ENCODE measurements at places on chromosomes 5 and 9.

GRCh38 chr9:77019236-77019925 lies at the start of gene FOXB2:
Gene FOXB2, plus strand, starts transcription at chr9:77019655. Its CDS starts 0 bp downstream, at chr9:77019655.
- peak; percentile 40 for DNase-seq

- DNase-seq: no peak
Observed at GRCh38 chr9:34988218-34989002, 1.1 kb upstream of the DNAJB5 start.

GRCh38 chr9:21993893-21994555 lies at the start of gene CDKN2A:
Gene CDKN2A, minus strand, starts transcription at chr9:21994392.
- DNase-seq: peak; percentile 60

DNA sequence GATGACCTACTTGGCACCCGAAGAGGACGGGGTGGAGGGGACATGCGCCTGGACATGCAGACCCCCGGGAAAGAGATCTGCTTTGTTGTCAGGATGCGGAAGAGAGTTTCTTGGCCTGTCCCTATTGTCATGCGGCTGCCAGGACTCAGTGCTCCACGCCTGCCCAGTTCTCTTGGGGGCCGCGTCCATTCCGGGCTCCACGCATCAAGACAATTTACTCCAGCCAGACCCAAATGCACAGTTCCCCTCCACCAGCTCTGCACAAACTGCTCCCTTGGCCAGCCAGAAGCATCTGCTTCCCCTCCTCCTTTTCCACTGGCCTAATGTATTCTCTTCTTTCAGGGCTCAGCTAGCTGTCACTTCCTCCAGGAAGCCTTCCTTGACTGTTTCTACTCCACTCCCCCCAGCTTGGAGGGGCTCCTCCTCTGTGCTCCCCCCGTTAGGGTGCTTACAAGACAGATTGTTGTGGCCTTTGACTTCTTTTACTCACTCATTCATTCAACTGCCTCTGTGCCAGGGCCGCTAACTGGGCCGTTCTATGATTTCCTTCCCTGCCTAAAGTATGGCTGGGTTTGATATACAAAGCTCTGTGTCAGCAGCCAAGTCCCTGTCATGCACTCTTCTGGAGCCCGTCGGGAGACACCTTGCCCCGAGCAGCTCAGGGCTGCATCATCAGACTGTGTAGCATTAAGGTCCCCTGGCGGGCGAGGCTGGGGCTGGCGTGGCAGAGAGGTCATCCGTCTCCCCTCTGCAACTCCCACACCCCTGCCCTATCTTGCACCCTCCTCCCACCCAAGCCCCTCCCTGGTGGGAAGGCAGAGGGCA lies 6.6 kb downstream of the FIBCD1 start:
- DNase-seq: peak; percentile 35

- no peak for DNase-seq
Observed at GRCh38 chr9:38335686-38336085, 56.8 kb upstream of the ALDH1B1 start.

DNA sequence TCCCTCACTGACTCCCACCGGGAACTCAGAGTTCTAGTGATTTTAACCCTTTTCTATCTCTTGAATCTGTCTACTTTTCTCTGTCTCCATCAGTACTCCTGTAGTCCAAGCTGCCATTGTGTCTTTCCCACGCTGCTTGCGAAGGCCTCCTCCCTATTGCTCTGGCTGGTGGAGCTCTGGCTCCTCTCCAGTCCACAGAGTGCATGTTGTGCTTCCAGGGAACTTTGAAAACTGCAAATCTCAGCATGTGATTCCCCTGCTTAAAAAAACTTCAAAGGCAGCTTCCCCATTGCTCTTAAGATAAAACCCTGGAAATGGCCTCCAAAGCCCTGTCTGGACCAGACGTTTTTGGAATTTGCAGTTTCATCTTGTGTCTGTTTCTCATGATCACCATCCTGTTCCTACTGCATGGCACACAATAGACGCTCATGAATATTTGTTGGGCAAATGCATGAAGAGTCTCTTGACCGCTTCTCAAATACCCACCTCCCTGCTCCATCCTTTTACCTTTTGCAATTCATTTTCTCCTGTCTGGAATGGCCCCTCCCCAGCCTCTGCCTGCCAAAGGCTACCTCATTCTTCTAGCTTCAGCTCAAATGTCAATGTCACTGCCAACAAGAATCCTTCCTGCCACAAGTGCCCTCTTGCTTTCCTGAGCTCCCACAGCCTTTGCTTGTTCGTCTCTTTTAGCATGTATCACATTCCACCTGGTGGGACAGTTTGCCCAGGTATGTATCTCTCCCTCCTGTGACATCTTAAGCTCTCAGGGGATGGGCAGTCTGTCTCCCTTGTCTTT lies 293.2 kb downstream of the ARHGAP26 start:
- DNase-seq: no peak

- DNase-seq: no peak
Observed at GRCh38 chr9:107935931-107936330, 446.4 kb upstream of the KLF4 start.

GRCh38 chr9:99178912-99179872 lies 42.5 kb downstream of the ALG2 start:
- no peak for DNase-seq

DNA sequence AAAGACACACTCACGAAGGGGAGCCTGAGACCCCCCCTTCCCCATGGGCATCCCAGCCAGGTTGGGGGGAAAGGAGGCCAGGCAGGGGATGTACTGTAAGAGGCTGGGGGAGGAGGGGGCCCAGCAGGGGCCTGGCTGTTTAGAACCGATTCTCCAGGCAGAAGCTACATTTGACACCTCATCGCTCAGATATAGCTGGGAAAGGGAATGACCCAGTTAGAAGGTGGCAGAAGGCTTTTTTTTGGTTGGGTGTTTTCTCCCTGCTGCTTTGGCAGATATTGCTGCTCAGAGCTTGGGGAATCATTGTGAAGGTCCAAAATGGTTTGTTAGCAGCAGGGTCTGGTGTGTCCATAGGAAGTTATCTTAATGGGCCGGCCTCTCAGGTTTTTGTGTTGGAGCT lies 6.0 kb downstream of the CDX1 start:
- no peak for DNase-seq

DNA sequence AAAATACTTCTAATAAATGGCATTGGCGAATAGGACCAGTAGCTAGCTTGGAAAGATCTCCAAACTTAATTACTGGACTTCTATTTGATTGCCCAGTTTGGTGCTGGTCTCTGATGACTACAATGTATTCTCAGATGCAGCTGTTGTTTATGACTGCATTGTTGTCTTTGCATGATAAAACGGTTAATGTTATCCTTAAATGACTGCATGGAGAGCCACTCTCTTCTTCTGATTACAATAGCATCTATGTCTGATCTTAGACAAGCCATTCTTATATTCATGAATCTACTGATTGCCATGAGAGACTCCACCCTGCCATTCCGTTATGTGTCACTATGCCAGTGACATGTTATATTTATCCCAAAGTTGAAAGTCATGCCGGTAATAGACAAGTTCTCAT lies 42.9 kb upstream of the ERBIN start:
- DNase-seq: no peak

- DNase-seq: no peak
Observed at GRCh38 chr5:73032635-73033034, 76.8 kb downstream of the FCHO2 start.

GRCh38 chr5:139394654-139395566 lies at the start of gene PROB1:
Gene PROB1, minus strand, starts transcription at chr5:139395104. Its CDS starts 23 bp downstream, at chr5:139395081.
- no peak for DNase-seq

- no peak for DNase-seq
Observed at GRCh38 chr5:170257370-170257769, 24.6 kb downstream of the C5orf58 start.

DNA sequence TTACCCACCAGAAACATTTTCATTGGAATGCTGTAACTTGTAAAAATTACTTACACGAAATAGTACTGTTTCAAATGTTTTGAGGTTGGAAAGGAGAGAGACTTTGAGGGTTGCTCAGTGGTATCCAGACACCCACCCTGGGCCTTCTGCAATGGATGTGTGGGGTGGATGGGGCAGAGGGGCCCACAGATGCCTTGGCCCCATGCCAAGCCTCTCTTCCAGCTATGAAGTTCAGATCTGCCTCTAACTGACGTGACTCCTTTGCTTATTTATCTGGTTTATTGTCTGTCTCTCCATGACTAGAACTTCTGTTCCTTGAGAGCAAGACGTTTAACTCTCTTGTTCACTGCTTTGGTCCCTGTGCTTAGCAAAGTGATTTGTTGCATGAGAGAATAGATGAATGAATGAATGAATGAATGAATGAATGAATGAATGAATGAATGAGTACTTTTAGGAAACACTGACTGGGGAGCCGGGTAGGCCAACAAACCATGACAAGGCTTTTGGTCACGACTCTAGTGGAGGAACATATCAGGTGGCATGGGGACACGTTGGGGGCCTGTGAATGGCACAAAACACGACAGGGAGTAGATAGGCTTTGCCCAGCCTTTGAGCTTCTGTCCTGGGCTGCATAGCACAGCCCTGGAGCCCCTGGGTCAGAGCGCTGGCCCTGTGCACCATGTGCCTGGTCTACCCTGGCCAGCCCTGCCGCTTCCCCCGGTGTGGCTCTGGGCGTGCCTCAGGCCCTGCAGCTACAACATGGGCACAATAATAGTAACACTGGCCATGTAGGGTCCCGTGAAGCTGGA lies 31.8 kb downstream of the AK8 start:
- DNase-seq: no peak

DNA sequence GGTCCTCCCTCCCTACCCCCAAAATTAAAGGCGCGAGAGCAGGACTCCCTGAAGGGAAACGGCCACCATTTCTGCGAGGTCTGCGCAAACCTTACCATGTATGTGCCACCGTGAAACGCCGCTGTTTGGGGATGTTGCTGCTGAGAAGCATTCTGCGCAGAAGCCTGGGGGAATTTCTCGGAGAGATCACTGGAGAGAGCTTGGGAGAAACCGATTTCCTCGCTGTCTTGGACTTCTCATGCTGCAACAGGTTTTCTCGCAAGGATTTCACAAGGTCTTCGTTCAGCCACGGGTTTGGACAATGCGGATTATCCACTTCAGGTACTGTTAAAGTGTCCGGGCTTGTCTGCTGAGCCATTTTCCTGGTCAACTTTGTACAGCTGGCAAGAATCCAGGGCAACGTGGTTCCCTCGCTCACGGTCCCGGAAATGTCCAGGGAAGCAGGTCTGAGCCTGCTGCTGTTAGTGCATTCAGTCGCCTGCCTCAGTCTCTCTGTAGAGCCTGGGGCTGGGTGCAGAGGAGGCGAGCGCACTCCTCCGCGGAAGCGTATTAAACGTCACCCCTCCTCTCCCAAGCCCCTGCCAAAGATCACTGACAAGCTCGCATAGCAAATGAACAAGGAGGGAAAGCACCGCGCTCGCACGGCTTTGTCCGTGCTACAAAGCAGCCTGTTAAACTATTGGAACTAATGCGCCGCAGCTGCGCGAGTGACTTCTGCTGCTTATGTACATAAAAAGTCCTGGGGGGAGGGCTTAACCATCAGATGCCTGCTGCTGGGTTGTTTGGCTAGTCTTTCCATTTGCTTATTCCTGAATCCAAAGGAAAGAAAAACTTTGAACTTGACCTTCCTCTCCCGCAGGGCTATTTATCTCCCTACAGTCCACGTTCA lies 125.1 kb downstream of the PDE4D start:
- DNase-seq: peak; percentile 72

GRCh38 chr5:45684118-45684517 lies 12.1 kb downstream of the HCN1 start:
- DNase-seq: no peak

DNA sequence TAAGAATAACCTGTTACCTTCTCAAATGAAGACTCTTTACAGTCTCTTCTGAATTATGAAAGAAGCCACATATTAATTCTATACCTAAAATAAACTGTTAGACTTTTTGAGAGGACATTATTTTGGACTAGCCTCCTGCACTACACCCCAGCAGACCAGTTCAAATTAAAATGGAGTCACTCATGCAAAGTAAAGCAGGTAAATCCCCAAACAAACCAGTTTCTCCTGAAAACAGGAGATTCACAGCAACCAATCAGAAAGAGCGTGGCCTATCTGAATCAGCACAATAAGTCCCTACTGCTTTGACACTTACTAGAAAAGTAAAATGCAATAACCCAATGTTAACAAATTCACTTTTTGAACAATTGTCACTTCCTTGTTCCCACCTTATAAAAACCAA lies 58.8 kb downstream of the PTBP3 start:
- no peak for DNase-seq

DNA sequence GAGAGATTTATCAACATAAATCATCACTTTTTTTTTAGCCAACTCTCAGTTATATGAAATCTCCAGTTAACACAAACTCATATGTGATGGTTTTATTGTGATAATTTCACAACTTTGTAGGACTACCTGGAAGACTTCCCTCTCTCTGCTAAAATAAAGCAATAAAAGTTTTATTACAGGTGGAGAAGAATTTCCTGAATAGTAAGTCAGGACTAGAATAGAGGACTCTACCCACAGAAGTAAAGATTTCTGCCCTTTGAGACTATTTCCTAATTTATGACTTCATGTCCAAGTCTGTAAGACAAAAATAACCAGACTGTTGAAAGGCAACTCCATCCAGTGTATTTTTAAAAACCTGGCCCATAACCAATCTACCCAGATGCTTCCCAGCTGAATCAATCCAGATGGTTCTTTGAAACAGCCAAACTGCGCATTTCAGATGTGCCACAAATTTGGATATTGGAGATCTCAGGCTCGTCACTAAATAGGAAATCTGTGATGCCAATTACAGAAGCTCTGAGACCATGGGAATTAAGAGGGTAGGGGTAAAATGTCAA lies 234.0 kb upstream of the NMUR2 start:
- DNase-seq: no peak

DNA sequence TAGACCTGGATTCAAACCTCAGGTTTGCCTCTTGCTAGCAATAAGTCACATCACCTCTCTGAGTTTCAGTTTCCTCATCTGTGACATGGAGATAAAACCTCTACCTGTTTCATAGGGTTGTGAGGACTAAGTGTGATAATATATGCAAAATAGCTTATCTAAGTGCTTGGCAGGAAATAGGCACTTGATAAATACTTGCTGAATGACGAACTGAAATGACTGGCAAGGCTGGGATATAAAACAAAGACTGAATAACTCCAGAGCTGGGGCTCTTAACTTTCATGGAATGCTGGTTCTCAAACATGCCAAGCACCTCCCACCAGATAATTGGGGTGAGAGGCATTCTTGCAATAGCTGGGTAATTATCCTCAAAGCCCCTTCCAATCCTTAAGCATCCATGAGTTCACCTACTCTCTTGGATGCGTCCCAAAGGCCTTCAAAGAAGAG lies 87.6 kb downstream of the ADRB2 start:
- DNase-seq: peak; percentile 11

GRCh38 chr5:180437336-180437735 lies 56.8 kb upstream of the CNOT6 start:
- no peak for DNase-seq

- no peak for DNase-seq
Observed at GRCh38 chr5:153793699-153794098, 245.0 kb downstream of the FAM114A2 start.

GRCh38 chr5:169248996-169249395 lies 51.9 kb downstream of the SLIT3 start:
- DNase-seq: no peak

Measured in hematopoietic multipotent progenitor cell treated with erythropoietin and hydrocortisone succinate and interleukin-3 and kit ligand, for 4 days (in vitro differentiated cells).